Activated T-cell treated with anti-CD3 and anti-CD28 coated beads for 24 hours (primary cell): ENCODE measurements at places on chromosomes 12 and 14.
A peak's percentile ranks its signal among the peaks of the same experiment; 100 is the strongest.

DNA sequence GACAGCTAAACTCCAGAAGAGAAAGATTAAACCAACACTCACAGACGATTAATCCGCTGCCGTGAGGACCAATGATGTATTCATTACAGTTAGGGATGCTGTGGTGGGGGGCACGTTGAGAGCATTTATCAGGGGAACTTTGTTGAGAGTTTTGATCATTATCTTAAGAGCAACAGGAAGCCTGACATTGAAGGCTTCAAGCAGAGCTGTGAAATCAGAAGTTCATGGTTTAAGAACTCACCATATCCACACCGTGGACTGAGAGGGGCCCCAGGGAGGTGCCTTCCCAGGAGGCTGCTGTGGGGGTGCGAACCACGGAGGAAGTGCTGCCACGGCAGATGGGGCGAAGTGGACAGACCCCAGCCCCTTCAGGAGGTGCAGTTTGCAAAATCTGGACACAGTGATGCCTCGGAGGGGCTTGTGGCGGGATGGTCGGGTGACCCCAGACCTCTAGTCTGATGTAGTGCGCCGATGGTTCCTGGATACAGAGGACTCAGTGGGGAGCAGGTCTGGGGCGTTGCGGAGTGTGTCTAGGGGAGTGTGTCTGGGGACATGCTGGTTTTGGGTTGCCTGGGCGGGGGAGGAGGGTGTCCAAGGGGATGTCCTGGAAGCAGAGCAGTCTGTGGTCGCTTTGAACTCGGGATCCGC is 73.0 kb downstream of the DIO3 start:
- no peak for DNase-seq

DNA sequence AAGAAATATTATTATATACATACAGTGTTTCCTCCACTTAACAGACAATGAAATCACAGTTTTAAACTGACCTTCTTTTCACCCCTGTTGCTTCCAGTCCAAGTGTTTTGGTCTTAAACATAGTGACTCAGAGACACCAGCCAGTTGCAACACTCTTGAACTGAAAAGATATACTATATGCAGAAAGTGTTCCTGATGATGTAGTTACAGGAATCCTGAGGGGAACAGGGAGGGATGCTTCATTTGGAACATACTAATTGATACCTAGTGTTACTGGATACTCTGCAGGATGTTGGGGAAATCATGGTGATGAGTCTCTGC is 420.8 kb downstream of the CCDC91 start:
- DNase-seq: no peak

DNA sequence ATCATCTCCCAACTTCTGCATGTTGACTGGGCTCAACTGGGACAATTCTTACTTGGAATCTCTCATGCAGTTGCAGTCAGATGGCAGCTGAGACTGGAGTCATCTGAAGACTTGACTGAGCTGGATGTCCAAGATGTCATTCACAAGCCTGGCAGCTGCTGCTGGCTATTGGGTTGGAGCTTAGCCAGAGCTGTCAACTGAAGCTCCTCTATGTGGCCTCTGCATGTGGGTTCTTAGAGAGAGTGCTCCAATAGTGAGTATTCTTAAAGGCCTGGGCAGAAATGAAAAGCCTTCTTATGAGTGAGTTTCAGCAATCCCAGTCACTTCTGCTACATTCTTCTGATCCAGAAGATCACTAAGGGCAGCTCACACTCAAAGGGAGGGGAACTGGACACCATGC is 440.9 kb downstream of the LRIG3 start:
- DNase-seq: no peak

DNA sequence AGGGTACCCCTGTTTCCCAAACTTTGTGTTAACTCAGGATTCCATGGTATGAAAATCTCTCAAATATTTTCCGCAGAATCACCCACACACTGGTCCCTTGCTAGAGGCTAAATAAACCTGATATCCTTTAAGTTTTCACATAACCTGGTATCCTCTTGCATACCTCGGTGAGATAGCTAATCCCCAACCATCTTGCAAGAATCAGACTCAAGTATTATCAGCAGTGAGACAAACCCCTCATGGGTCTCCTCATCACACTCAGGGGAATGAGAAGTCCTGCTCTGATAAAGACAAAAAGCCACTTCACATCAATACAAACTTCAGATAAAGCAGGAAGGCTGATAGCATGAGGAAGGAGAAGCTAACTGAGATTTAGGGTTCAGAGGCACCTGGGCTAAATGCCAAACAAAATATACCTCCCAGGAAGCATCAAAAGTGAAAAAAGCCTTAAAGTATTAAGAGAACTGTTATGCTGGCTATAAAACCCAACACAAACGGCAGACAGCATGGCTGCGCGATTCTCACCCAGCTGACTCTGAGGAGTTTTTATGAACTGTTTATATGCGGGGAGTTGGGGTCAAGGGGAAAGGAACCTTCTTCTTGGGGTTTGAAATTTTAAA is 96.5 kb downstream of the FOXN3 start:
- DNase-seq: no peak

DNA sequence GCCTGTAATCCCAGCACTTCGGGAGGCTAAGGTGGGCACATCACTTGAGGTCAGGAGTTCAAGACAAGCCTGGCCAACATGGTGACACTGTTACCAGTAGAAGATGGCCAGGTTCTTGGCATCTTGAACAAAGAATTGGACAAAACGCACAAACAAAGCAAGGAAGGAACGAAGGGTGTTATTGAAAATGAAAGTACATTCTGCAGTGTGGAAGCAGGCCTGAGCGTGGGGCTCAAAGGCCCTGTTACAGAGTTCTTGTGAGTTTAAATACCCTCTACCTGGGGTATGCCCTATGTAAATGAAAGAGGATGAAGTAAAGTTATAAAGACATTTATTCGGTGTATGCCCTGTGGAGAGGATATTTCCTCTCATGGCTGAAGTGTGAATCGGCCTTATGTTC is 20.8 kb upstream of the CDK17 start:
- DNase-seq: no peak

DNA sequence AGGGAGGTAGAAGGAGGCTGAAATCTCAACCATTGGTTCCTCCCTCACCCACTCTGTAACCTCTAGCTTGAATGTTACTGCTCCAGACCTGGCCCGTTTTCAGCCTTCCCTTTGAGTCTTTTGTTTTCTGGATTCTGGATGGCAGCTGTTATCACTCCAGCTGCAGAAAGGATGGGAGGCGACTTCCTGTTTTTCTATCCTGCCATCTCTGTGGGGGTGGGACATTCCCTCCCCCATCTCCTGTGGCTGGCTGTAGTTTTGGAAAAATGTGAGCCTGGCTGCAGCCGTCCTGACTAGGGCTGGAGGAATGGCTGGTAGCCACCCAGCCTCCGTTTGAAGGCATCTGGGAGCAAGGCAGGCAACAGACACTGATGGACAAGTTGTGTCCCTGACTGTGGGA is 2.9 kb upstream of the PPFIBP1 start:
- DNase-seq: no peak

GRCh38 chr14:25803386-25804018 is 753.6 kb upstream of the STXBP6 start:
- no peak for DNase-seq

GRCh38 chr12:48925304-48926011 is at the start of gene FKBP11:
TSS of gene FKBP11 (minus strand) at chr12:48925492. CDS start at chr12:48925428, 64 bp downstream.
- peak; percentile 72 for DNase-seq

- no peak for DNase-seq
Measured at GRCh38 chr14:65723348-65723747, 310.8 kb downstream of the FUT8 start.

DNA sequence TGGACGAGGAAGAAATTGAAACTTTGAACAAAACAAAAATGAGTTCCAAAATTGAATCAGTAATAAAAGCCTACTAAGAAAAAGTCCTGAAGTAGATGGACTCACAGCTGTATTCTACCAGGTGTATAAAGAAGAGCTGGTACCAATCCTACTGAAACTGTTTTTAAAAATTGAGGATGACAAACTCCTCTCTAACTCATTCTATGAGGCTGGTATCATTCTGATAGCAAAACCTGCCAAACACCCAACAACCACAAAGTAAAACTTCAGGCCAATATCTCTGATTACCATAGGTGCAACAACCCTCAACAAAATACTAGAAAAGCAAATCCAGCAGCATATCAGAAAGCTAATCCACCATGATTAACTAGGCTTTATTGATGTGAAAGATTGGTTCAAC is 33.9 kb upstream of the LDHB start:
- no peak for DNase-seq

- no peak for DNase-seq
Measured at GRCh38 chr12:125276567-125276966, 211.3 kb downstream of the AACS start.

- no peak for DNase-seq
Measured at GRCh38 chr14:68665792-68666204, 127.1 kb downstream of the ZFP36L1 start.

DNA sequence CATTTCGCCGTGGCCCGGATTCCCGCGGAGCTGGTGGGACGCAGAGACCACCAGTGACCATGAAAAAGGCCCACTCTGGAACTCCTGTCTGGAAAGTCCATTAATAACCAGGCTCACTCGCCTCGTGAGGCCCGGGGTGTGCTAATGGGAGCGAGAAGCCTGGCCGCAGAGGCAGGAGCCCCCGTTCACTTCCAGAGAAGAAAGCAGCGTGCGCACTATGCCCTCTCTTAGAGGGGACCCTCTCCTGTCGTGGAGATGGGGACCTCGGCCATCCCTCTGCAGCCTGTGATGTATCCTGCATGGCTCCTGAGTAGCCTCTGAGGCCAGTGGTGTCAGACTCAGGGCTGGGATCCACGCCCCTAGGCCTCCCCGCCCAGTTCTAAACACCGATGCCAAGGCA is 134.1 kb upstream of the VRK1 start:
- DNase-seq: no peak

DNA sequence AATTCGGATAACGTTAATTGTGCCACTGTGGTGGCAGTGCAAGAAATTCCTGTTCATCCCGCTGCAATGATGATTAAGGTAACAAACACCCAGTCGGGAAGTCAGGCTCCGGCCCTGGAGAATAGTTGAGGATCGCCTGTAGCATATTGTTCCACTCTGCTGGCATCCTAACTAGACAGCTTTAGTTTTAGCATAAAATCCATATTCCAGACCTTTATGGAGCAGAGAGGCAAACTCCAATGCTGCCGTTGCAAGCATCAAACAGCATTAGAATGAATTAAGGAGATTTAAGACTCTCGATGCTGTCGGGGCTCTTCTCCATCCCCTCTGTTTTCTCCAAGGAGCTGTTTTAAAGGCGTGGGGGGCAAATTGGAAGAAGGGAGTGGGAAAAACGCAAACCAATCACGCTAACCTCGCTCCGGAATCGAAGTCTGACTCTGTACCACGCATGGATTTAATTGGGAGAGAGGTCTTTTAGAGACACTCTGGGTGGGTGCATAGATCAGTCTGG is 660.4 kb downstream of the VRK1 start:
- no peak for DNase-seq

- no peak for DNase-seq
Measured at GRCh38 chr14:63435838-63436237, 107.3 kb downstream of the PPP2R5E start.

DNA sequence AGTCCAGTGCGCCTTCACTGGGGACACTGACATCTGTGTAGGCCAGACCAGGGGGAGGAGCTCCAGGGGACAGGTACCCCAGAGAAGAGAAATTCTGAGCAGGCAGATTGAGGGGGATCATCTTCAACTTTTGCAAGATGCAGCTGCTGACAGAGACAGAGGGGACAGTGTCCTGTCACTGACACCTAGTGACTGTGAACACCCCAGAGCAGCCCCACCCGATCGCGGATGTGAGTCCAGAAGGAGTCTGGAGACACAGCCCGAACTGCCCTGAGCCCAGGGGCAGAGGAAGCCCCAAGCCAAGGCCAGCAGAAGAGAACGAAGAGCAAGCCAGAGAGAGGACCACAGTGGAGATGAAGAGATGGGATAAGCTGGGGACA is 21.7 kb upstream of the LRTM2 start:
- DNase-seq: no peak

GRCh38 chr14:104333646-104334423 is 195.4 kb downstream of the KIF26A start:
- no peak for DNase-seq

- DNase-seq: no peak
Measured at GRCh38 chr12:48815126-48816110, 2.9 kb upstream of the CACNB3 start.

DNA sequence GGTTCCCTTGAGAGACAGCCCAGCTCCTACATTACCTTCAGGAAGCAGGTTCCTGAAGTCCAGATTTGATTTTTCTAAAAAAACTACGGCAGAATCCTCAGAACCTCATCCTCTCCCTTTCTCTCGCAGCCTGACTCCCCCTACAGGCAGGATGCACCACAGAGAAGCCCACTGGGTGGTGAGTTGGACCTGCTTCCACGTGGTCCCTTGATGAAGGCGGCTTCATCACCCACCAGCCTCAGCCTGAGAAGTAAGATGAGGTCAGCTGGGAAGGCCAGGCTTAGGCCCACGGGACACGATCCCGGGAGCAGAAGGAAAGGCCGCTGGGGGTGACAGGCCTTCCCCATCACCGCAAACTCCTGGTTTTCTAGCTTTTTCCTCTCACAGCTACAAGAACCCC is 83.0 kb downstream of the ACTN1 start:
- DNase-seq: no peak

GRCh38 chr12:6570264-6570887 is 2.3 kb upstream of the NOP2 start:
- peak; percentile 13 for DNase-seq

GRCh38 chr12:23862701-23863100 is 86.8 kb downstream of the SOX5 start:
- no peak for DNase-seq

DNA sequence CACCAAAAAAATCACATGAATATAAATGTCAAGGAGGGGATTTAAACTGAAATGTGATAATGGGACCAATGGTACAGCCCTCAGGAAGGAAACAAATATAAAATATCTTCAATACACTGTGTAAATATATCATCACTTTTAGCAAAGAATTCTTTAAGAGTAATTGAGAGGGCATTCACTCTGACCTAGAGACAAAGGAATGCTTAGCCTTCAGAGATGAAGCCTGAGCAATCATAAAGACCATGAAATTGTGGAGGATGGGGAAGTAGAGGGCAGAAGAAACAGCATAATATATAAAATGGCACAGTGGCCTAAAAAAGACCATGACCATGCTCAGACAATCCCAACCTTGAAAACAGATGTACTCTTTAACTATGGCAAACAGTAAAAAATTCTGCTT is 20.4 kb downstream of the YAF2 start:
- DNase-seq: no peak

GRCh38 chr12:42985506-42985905 is 396.0 kb upstream of the PRICKLE1 start:
- DNase-seq: no peak

- DNase-seq: no peak
Measured at GRCh38 chr14:38777401-38777800, 325.6 kb downstream of the SEC23A start.

DNA sequence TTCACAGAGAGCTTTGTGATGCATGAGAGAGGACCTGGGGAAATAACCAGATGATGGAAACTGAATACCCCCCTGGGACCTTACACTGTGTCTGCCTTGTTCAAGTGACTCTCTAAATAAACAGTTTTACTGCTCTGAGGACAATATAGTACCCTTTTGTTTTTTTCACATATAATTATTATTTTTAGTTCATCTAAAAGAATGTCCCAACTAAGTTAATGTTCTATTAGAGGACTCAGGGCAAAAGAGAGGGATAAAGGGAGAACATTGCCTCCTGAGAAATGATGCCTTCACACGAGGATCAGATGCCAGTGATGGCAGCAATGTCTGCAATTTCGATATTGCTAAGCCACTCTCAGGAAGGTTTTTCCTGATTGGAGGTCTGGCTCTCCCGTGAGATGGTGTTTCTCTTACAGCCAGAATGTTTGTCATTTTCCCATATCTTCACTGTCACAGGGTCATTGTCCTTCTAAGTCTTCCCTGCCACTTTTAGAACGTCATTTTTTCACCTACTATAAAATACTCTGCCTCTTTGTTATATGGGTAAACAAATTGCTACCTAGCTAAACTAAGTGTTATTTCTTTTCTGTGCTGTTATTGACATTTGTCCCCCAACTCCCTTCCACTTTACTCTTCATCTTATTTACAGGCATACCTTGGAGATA is 201.6 kb downstream of the RAD51B start:
- DNase-seq: no peak
